ENCODE measurements at places on chromosomes 12 and 14.

DNA sequence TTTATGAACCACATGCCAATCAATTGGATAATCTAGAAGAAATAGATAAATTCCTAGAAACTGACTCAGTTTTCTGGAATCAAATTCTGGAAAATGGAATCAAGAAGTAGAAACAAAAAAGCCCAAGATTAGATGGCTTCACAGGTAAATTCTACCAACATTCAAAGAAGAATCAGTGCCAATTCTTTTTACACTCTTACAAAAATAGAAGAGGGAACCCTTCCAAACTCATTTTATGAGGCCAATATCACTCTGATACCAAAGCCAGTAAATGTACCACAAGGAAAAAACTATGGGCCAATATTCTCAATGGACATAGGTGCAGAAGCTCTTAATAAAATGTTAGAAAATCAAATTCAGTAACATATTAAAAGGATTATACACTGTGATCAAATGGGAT lies 35.7 kb upstream of the MYRFL start:
- DNase-seq: no peak

DNA sequence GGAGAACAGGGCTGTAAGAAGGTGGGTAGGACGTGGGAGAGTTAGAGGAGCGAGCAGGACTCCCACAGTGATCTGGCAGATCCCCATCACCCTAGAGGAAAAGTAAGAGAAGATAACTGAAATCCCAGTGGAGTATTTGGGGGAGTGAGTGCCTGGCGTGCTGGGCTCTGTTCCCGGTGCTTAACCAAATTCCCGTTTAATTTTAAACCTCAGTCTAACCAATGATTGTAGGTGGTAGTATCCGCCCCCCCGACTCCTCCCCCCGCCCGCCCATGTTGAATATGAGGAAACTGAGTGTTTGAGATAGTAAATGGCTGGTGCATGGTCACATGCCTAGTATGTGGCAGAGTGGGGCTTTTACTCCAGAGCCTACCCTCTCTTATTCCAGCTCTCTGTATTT lies 1.2 kb downstream of the TARBP2 start:
- DNase-seq: no peak

DNA sequence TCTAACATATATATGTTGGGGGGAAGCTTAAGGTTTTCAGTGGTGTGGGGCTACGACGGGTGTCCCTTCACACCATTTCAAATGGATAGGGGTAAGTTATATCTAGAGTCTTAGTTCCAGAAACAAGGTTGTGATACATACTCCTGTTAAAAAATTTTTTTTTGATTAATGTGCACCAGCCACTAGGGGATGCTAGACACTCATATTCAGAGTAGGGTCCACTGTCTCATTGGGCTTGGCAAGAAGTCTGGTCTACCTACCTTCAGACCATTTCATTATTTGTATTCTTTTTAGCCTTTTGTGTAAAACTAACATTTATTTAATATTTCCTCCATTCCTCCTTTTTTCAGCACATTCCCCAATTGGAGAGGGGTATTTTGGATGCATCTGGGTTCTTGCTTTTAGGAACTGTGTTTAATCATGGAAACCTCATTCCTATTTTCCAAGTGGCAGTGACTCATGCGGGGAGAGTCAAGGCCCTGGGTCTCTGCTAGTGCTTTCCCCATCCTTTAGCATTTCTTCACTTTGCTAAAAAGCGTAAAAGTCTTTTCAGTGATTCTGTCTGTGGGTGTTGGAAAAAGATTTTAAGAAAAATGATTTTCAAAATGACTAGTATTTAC lies 33.4 kb downstream of the ANO4 start:
- DNase-seq: no peak

- no peak for DNase-seq
These were observed 32.2 kb downstream of the SYNE3 start for GRCh38 chr14:95484296-95484695.

GRCh38 chr14:96754162-96754844 lies 42.9 kb upstream of the VRK1 start:
- peak; percentile 29 for DNase-seq

DNA sequence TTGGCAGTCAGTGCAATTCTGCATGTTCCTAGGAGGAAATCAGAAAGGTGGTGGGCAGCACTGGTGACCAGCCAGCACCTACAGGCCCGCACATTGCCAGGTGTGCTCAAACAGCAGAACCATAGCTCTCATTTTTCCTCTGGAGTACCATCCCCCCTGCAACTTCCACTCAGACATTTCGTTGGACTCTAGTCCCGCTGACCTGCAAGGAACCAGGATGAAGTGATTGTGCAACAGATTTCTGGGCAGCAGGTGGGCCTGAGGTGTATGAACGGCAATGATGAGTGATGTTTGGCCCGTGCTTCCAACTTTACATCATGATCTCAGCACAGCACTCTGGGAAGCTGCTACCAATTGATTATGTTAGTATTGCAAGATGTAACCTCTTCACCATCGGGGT lies 129.9 kb downstream of the NTF3 start:
- DNase-seq: no peak

DNA sequence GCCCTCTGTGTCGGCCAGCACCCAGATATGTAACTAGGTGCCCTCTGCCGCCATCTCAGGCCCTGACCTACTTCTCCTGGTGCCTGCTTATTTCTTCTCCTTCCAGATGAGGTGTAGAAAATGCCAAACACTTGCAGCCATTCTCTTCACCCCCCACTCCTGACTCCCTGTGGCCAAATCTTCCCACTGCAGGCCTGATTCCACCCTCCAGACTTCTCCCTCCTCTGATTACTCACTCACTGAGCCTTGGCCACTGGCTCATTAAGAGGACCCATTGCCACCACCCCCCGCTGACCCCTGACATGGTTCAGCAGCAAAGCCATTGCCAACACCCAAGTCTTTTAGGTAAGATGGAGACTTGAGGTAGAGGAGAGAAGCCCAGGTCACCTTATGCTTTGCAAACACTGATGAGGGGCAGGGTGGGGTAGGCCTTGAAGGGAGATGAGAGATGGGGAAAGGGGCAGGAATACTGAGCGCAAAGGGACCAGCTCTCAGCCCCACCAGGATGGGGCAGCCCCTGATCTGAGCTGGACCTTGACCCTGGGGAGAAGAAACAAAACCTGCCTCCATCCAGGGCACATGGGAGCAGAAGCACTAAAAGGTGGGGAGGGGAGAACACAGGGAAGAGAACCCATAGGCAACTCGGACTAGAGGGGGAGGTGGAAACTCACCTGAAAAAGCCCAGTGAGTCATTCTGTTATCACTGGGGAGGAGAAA lies 25.1 kb upstream of the ANO2 start:
- DNase-seq: no peak

- no peak for DNase-seq
These were observed 165.3 kb upstream of the PRMT8 start for GRCh38 chr12:3325736-3326135.

GRCh38 chr12:8834230-8834629 lies 11.8 kb downstream of the A2ML1 start:
- no peak for DNase-seq

- DNase-seq: no peak
These were observed 396.3 kb downstream of the SYT1 start for GRCh38 chr12:79260923-79261322.

Measured in HS-27A (cell line).